ENCODE measurements at places on chromosomes 1 and 21.

DNA sequence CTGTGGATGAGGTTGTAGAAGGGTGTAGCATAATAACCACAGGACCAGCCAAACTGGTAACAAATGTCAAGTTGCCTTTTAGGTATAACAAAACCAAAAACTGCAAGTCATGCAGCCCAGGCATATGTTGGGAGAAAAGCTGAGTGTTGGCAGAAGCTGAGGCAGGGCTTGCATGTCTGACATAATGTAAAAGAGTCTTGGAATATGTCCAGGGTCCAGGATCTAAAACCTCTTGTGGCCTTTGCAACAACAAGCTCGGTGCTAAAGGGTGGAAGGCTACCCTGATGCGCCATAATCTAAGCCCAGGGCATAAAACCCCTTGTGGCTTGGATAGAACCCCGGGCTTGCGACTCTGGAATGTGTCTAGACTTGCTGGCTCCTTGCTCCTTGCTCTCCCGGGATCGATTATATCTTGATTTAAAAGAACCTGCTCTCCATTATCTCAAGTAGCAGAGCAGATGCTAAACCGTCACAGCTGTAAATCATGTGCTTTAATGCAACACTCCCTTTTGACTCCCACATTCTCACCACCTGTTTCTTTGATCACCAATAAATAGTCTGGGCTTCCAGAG, 26.5 kb upstream of the SLC35A3 start:
- no peak for DNase-seq

DNA sequence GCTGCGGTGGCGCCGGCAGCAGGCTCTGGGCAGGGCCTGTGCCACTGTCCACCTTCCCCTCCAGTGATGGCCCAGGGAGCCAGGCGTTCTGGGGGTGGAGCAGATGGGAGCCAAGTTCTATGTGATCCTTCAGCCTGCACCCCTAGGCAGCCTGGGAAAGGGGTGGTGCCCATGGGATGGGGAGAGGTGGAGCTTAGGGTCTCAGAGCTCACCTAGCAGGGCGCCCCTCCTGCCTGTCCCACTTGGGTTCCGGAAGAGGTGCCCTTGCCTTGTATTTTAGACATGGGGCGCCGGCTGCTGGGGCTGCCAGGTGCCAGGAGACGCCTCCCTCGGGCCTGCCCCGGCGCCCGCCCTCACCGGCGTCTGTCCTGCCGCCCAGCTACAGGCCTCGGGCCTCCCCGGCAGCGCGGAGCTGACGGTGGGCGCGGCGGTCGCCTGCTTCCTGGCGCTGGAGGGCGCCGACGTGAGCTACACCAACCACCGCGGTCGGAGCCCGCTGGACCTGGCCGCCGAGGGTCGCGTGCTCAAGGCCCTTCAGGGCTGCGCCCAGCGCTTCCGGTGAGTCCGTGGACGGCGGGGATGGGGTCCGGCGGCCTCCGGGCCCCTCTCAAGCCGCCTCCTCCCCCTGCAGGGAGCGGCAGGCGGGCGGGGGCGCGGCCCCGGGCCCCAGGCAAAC, 3.1 kb upstream of the MMP23B start:
- DNase-seq, result peak; percentile 49

DNA sequence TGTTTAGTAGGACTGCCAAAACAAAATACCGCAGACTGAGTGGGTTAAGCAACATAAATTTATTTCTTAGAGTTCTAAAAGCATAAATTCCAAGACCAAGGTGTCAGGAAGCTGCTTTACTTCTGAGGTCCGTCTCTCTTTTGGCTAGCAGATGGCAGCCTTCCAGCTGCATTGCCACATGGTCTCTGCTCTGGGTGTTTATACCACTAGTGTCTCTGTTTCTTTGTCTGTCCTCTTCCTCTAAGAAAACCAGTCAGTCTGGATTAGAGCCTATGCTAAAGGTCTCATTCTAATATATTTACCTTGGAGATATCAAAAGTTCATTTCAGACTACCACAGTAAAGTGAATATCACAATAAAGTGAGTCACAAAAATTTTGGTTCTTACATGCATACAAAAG, 519.8 kb downstream of the COL11A1 start:
- no peak for DNase-seq

- DNase-seq, result no peak
These were observed 13.8 kb downstream of the RNU5D-1 start for GRCh38 chr1:44717156-44717555.

- DNase-seq, result no peak
These were observed 11.8 kb upstream of the RNF11 start for GRCh38 chr1:51224255-51224654.

GRCh38 chr1:42933060-42933586, 25.5 kb downstream of the SLC2A1 start:
- peak; percentile 2 for DNase-seq

DNA sequence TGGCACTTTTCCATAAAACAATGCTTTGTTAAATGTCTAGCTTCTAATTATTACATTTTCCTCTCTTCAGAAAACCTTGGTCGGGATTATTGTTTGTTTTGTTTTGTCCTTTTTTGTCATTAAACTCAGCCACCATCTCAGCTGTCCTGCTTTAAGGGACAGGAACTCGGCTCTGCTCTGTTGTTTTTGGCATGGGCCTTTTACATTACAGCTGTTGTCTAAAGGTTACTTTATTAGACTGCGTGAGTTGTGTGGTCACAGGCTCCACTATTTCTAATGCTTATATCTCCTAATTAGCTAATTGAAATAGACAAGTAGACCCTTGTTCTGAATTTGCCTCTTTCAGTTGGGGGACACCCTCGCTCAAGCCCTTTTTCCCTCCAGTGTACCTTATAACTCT, 1.6 kb downstream of the PALMD start:
- no peak for DNase-seq

Data from activated naive CD4-positive, alpha-beta T cell treated with anti-CD3 and anti-CD28 coated beads, Interleukin-2, amount 50 U/mL, for 16 hours (primary cell).